WTC11 (cell line): ENCODE measurements at places on chromosomes 5 and 9.
A peak's percentile ranks its signal among the peaks of the same experiment; 100 is the strongest.

DNA sequence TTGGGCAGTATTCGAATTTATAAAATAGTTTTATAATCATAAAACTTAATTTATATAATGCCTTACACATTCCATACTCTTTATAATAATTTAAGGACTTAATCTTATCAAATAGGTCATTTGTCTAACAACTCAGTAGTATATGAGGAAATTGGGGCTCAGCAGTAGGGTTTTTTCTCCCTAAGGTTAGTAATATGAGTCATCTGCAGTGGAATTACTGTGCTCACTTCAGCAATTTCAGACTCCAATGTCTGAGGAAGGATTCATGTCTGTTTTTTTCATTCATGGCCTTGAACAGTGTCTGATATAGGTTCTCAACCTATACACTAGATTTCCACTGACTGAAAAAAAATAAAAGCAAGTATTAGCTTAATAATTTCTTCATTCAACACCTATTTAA is 7.4 kb downstream of the DMRTA1 start:
- no peak for DNase-seq

- DNase-seq: no peak
Measured at GRCh38 chr5:74040811-74041491, 415.0 kb downstream of the ARHGEF28 start.

GRCh38 chr5:756865-757345 is 27.6 kb downstream of the ZDHHC11B start:
- DNase-seq: no peak

DNA sequence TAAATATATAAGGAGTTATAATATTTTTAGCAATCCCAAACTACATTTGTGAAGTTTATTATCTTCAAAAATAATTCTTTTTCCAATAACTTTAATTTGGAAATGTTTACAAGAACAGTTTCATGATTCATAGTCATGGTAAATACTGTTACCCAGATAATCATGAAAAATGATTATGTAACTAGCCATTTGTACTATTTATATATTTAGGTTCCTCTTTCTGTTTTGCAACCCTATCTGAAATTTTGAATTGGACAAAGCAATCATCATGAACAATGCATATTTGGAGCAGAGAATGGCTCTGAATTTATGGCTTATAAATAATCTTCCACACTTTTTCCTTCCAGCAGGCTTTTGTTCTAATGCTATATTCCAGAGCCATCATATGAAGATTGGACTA is 499.7 kb downstream of the SLCO4C1 start:
- no peak for DNase-seq

- no peak for DNase-seq
Measured at GRCh38 chr5:73749485-73750270, 123.7 kb downstream of the ARHGEF28 start.

GRCh38 chr9:94938384-94938783 is 211.9 kb downstream of the AOPEP start:
- DNase-seq: no peak

DNA sequence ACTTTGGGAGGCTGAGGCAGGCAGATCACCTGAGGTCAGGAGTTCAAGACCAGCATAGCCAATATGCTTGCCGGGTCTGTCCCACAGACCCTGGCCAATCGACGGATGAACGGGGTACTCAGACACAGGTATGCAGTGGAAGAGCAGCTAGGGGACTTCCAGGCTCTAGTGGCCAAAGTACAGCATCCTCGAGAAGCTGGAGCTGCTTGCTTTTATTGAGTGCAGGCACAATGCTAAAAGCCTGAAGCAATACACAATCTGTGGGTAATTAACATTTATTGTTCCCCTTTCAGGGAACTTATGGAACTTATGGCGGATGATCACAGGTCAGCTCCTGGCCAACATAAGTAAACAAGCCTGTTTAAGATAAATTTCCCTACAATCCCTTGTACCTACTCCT is 32.8 kb upstream of the SEMA4D start:
- no peak for DNase-seq

DNA sequence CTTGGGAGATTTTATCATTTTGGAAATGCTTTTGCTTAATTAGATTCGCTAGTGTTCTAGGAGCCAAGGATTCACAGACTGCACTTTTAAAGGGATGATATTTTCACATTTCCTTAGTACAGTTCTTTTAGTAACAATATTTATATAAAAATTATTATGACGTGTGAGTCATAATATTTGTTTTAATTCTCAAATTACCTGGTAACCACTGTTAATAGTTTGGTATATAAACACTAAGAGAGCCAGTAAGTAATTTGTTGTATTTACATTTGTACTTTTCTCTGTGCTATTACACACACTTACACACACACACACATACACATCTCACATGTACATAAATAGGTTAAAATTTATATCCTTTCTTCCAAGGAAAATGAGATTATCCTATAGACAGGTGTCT is 58.8 kb upstream of the RAD23B start:
- DNase-seq: no peak

DNA sequence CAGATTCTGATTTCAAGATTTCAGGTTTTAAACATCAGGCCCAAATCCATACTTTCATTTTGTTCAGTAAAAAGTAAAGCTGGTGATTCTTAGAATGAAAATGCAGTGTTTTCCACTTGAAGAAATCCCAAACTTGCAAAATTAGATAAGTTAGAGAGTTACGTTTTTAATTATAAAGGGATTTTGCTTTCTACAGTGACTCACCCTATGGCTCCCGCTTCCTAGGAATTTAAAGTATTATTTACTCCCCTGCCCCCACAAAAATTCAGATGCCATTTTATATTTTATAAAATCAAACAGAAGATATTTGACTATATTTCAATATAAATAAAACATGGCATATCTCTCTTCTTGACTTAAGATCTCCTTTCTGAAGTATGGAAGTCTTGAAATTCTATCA is 402.9 kb downstream of the ZSWIM6 start:
- no peak for DNase-seq

DNA sequence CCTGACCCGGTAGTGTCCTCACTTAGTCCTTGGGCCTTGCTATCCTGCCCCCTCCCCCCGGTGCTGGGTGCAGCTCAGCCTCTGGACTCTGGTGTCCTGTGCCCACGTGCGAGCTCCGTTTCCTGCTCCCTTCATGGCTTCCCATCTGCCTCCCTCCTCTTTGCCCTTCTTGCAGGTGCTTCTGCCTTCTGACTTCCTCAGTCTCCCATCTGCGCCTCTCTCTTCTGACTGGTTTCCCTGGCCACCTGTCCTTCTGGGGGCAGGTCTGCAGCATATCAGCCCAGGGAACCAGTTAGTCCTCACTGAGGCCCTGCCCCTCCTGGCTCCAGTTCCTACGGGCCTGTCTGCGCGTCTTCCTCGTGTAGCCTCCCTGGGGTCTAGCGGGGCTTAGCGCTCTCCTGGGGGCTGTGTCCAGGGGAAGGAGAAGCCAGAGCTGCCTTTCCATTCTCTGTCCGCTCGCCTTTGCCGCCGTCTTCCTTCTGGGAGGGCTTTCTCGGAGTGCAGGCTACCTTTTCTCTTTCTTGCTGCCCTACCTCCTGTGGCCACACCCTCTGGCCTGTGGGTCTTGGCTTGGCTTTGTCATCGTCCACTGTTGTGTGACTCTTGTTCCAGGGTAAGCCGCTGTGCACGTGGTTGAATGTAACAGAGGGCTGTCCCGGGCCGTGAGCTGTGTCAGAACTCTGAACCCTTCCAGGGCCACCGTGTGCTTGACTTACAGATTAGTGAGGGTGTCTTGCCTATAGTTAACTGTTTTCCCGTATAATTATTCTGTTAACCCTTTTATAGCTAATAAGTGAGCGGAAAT is 51.8 kb downstream of the EHMT1 start:
- peak; percentile 49 for DNase-seq

DNA sequence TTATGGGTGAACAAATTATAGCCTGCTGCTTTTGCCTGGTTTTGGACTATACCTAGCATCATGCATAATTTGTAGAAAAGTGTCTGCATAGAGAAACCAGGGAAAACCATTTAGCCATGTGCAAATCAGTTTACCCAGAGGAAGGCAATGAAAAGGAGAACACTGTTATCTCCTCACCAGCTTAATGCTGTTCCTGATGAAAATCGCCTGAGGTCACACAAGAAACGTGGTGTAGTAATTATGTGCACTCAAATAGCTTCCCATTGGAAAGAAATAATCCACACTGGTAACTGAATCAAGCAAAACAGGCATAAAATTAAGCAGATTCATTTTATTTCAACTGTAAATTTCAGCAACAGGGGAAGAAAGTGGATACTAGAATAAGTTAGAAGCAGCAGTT is 51.7 kb upstream of the FAM240B start:
- DNase-seq: no peak

DNA sequence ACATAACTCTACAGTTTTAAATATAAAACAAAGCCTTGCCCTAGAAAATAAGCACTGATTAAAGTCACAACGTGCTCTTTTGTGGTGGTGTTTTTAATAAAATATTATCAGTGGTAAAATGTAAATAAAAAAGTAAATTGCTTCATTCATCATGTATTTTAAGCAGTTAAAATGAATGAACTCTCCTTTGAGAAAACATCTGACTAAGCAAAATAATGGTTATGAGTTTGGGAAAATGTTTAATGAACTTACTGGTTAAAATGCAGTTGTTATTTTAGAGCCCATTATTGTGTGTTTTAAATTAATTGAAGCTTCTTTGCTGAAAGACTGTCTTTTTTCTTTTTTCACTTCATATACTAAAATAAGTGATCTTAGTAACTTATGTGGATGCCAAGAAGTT is 1007.5 kb upstream of the ARRDC3 start:
- no peak for DNase-seq

DNA sequence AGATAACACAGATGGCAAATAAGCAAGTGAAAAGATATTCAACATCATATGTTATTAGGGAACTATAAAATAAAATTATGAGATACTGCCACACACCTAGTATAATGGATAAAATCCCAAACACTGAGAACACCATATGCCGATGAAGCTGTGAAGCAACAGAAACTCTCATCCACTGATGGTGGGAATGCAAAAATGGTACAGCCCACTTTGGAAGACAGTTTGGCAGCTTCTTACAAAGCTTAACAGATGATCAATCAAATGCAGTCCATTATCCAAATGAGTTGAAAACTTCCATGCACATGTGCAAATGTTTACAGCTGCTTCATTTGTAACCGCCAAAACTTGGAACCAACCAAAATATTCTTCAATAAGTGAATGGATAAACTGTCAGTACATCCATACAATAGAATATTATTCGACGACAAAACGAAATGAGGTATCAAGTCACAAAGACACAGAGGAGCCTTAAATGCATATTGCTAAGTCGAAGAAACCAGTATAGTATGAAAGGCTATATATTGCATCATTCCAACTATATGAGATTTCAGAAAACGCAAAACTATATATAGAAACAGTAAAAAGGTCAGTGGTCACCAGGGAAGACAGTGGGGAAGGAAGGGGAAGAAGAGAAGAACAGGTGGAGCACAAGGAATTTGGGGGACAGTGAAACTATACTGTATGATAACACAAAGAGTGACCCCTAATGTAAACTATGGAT is 14.9 kb downstream of the PFDN1 start:
- DNase-seq: no peak

DNA sequence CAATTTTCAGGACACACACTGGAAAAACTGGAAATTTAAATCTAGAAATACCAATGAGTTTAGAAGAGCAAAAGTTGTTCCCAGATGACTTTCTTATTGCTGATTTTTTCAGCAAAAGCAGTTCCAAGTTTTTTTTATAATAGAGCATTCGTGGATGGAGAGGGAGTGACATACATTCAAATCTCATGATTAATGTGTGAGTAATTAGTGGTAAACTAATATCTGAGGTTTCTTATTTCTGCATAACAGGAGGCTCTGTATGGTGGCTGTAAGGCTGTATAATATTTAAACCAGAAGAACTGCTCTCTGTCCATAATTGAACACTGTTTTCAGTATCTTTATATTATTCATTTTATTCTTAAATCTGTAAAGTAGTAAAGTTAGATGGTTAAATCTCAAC is 25.8 kb downstream of the LYSMD3 start:
- no peak for DNase-seq

- DNase-seq: no peak
Measured at GRCh38 chr9:35944173-35944572, 13.8 kb downstream of the OR2S2 start.

GRCh38 chr9:7982907-7983306 is 183.3 kb upstream of the DMAC1 start:
- DNase-seq: no peak

- peak; percentile 97 for DNase-seq
Measured at GRCh38 chr5:150161242-150162141, 5.1 kb upstream of the CDX1 start.

DNA sequence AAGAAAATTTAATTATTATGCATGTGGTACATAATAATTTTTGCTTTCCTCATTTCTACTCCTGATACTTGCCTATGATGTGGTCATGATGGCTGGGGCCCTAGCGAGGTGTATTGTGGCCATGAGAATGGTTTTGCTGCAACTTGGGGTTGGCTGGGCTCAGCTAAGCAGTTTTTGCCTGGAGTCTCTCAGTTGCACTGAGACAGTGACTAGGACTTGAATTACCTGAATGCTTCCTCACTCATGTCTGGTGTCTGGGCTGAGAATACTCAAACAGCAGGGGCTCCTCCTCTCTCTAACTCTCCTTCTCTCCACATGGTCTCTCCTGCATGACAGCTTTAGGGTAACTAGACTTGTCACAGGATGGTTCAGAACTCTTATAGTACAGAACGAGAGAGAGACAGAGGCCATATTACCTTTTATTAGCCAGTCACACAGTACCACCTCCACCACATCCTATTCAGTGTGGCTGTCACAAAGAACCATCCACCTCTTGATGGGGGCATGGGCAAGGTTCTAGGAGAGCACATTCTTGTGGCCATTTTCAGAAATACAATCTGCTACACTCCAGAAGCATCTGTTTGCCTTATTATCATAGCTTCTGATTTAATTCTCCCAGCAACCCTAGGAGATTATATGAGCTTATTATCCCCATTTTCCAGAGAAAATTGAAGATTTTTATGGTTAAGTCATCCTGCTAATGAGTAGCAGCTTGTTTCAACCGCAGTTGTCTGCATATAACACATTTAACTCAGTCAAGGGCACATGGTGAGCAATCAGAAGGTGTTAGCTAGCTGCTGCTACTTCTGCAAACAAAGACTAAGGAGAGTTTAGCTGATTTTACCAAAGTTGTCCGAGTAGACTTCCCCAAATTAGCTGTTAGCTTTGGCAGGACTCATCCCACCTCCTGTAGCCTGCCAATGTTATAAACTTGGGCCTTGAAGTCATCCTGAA is 245.1 kb downstream of the DOCK8 start:
- no peak for DNase-seq
